ENCODE measurements at places on chromosomes 2 and 18. TPM values are rescaled to one million over a fixed set of nuclear protein-coding genes. Genes with fewer than 3 reads are reported as not detected.

- DNase-seq = no peak
These were observed 1075.4 kb upstream of the ZEB2 start for GRCh38 chr2:145595296-145595695.

DNA sequence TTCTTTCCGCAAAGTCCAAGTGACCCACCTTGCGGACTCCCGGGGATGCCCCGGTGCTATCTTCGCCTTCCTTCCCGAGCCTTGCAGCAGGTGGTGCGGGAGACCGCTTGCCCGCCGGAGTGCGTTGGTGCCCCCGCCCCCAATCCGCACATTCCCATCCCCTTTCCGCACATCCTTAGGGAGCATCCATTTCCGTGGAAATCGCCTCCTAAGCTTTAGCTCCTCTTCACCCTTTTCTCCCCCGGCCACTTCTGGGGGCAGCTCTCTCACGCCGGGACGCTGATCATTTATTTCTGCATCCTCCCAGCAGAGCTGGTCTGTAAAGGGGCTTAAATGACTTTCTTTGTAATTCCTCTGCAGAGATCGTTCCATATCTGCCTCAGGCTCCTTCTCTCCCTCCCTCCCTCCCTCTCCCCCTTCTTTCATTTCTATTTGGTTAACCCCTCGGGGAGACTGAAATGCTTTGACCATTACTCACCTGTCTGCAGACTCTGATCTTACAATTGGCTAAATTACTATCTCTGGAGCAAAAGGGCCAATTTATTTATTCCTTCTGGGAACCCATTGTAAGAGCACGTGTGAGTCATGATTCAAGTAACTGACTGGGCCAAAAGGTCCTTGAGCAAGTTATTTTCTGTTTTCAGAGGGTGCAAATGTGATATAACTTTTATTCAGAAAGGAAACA lies 1.3 kb upstream of the LYPD1 start:
- peak; percentile 97 for DNase-seq

- no peak for DNase-seq
These were observed 425.2 kb upstream of the MEX3C start for GRCh38 chr18:51622702-51623101.

DNA sequence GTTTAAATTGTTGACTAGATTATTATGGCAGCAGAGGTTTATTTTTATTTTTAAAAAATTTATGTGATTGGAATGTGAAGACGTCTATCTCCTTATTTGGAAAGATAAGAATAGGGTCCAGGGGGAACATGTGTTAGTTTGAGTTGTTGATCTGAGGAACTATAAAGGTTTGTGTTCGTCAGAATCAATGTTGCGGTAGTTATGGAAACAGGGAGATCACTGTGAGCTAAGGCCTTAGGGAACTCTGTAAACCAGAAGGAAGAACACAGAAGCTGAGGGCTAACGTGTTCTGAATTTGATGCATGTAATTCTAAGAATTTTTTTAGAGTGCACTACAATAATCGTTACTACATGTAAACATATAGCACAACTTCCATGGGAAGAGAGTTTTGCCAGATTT lies 168.5 kb upstream of the ZSWIM2 start:
- DNase-seq = no peak

GRCh38 chr2:27095745-27096651 lies 9.4 kb downstream of the KHK start:
- peak; percentile 57 for DNase-seq

- DNase-seq = no peak
These were observed 38.2 kb downstream of the PCBP1 start for GRCh38 chr2:70125498-70125898.

DNA sequence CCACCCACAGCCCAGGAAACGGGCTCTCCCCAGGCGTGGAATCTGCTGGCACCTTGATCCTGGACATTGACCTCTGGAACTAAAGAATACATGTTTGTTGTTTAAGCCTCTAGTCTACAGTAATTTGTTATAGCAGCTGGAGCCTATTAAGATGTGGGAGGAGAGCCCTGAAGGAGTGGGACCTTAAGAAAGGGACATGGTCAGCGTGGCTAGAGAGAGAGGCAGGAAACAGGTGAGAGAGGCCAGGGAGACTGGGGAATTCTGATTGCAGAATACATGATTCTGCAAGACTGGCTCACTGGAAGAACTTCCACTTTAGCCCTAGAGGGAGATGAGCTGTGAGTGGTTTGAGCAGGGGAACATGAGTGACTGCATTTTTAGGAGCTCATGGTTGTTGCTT lies 83.2 kb downstream of the CD8B2 start:
- DNase-seq = no peak

DNA sequence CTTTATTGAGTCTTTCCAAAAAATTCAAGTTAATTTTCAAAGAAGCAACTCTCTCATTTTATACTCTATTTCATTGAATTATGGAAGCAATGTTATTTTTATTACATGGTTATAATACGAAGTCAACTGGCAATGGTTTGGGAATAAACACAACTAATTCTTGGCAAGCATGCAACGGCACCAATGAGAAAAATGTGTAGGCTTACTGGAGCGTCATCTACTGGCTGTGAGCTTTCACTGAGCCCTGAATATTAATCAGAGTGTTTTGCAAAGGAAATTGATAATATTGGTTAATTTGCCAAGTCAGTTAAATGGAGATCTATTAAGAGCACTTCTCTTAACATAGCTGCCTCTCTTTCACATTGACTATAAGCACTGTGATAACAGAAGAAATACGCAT lies 163.9 kb downstream of the IKZF2 start:
- DNase-seq = no peak

DNA sequence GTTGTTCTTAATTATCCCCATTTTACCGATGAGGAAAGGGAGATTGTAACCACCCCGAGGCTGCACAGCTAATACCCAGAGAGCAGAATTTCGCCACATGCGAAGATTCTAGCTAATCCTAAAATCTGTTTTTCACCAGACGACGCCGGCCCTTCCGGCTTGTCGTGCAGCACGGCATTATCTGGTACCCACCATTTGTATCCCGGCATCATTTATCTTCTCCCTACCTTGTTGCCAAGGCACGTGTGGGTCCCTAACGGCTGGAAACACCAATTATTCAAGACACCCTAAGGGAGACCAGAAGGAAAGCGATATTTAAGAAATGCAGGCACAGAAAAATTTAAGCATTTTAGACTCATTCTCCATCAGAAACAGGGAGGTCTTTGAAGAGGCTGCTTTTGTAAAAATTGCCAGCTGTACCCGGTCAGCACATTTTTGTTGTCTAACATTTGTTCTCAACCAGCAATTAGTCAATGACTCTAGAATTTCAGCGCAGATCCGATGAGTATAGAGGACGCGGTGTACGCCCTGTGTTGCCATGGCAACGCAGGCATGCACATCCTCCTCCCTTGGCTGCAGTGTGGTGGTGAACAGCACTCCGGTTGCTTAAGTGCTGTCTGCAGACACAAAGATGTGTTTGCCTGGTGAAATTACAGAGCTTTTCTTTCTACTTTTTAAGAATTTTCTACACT lies 111.6 kb downstream of the AGAP1 start:
- peak; percentile 94 for DNase-seq

DNA sequence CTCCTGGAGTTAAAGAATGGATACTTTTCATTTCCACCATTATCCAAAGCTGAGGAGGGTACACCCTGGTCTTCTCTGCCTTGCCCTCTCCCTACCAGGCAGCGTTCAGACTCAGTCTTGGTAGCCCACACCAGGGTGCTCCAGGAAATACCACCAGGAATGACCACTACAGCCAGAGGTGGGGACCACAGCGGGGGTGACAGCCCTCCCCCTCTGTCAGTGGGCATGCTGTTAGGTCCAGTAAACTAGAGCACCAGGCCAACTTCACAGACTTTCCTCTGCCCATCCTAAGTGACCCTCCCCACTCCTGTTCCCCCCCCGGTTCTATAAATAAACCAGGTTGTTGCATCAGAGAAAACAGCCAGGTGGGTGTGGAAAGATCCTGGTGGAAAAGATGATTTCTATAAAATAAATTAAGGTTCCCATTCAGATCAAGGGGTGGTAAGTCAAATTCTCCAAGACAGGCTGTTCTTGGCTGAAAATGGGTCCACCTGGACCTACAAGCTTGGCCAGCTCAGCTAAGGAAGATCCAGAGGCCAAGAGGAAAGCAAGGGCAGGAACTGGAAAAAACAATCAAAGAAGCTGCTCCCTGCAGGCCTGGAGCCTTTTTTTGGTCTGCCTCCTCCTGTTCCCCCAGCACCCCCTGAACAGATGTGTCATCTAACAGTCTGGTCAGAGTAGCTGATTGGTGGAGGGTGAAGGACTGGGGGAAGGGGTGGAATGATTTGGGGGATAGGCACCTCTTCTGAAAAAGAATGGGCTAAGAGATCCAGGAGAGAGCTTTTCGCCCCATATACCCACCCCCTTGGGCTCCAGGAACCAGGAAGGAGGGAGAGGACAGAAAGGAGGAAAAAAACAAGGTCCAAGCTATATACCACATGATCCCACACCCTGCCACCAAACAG lies 2.3 kb downstream of the RAB11FIP5 start:
- peak; percentile 52 for DNase-seq

DNA sequence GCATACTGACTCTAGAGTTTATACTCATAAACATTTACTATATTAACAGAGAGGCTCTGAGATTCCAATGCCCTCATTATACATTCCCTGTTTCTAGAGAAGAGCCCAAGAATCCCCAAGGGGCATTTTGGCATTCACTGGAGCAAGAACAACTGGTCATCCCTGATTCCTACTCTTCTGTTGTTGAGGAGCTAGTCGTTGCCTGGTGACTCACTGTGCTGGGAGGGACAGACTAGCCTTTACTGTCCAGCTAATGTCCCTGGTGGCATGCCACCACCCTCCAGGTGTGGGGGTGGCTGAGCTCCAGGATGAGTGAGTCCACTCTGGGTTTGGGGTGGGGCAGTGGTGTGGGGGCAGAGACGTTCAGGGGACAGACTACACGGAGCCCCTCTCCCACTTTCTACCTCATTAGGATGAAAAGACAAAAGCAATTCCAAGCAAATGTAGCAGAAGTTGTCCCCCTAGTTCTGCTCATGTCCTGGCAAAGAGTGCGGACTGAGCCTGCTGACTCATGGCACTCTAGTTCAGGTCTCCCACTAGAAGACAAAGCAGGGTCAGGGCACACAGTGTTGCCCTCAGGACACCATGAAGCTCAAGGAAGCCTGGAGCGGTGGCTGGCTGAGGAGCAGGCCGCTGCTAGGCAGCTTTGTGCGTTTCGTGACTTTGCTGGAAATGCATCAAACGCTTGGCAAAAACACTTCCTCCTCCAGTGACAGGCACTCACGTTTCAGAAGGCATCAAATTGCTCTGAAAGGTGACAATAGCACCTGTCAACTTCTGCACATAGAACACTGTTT lies 49.4 kb downstream of the RHOB start:
- DNase-seq = peak; percentile 68

DNA sequence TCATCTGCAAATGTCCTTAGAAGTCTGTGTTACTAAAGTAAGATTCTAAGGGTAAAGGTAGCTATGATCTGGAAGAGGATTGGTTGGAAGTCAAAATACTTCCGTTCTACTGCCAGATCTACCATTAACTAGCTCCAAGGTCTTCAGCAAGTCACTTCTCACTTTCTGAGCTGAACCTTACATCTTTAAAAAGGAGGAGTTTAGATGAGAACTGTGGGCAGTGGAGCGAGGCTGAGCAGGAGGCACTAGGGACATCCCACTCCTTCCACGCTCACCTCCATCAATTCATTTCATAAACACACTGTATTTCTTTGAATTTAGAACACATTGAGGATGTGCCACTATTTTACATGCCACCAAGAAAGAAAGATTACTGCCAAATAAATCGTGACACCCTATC lies 143.0 kb downstream of the ABCA12 start:
- no peak for DNase-seq

- DNase-seq = no peak
These were observed 123.7 kb upstream of the SMAD2 start for GRCh38 chr18:48053881-48054816.

SIX3 gene
- not detected for polyA plus RNA-seq

MFSD6 gene
- 4.2 TPM for polyA plus RNA-seq

STPG4 gene
- polyA plus RNA-seq = 0.06 TPM

AFTPH gene
- 8.2 TPM for polyA plus RNA-seq

Measured in IMR-90 (cell line).